GM12864 (cell line): ENCODE measurements at places on chromosomes 5 and 9.

GRCh38 chr5:168879331-168879730, 300.2 kb upstream of the PANK3 start:
- DNase-seq = no peak

GRCh38 chr9:136119061-136119882, 597 bp upstream of the TMEM250 start:
- DNase-seq = no peak

DNA sequence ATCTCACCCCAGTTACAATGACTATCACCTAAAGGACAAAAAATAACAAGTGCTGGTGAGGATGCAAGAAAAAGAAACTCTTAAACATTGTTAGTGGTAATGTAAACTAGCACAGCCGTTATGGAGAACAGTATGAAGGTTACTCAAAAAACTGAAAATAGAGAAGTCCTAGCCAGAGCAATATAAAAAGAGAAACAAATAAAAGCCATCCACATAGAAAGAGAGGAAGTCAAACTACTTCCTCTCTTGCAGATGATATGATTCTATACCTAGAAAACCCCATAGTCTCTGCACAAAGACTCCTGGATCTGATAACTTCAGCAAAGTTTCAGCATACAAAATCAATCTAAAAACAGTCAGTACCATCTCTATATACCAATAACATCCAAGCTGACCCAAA, 221.5 kb upstream of the FAM174A start:
- no peak for DNase-seq

GRCh38 chr9:3969590-3970260, 330.1 kb downstream of the GLIS3 start:
- no peak for DNase-seq

GRCh38 chr5:32059761-32060530, 114.2 kb downstream of the GOLPH3 start:
- DNase-seq = no peak

DNA sequence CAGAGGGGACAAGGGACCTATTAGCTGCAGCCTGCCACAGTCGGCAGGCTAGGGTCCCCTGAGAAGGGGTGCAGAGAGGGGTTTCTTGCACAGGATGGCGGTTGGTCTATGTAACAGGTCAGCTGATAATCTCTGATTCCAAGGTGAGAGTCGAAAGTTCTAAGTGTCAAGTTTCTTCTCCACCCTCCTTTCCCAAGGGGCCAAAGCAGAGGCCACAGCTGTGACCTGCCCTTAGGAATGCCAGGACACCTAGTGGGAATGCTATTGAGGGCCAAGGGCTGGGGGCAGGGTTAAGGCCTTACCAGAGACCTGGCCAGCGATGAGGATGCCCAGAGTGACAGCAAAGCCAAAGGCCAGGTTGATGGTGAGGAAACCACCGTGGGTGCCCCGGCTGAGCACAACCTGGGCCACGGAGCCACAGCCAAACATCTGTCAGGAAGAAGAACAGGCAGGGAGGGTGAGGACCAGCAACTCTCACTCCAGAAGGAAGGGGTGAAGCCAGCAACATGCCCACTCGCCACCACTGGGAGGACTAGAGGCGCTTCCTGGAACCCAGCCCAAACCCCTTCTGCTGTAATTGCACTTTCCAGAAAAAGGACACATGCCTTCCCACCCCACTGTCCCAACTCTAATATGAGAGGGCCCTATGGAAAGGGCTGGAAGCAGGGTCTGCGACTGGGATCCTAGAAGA, 3.8 kb downstream of the AQP3 start:
- DNase-seq = no peak

DNA sequence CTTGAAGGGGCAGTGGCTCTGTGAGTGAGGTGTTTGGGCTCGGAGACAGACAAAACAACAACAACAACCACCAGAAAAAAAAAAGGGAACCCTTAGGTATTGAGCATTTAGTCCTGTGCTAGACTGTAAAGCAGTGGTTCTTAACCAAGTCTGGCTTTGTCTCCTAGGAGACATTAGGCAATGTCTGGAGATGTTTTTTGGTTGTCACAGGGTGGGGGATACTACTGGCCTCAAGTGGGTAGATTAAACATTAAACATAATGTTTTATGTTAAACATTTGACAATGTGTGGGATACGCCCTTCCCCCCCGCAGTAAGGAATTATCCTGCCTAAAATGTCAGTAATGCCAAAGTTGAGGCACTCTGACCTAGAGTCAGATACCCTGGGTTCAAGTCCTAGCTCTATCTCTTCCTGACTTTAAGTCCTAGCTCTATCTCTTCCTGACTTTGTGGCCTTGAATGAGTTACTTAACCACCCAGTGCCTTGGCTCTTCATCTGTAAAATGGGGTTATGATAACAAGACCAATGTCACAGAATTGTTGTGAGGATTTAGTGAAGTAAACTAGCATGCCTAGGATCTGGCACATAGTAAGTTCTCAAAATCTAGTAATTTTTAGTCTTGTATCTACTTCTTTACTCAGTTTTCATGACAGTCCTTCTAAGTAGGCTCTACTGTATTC, 1.8 kb downstream of the TRIM32 start:
- DNase-seq = no peak

DNA sequence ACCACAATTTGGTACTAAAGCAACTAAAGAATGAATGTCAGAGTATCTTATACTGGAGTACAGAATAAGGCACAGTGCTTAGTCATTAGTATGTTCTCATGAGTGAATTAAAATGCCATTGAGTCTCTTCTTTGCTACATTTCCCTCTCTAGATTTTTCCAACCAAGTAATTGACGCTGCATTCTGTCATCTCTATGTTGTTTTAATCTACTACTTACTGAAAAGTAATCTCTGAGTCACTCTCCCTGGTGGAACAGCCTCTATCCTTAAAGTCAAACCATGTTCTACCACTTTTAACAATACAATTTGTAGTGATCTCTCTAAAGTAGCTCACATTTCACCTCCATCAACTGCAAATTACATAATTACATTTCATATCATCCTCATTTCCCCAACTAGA, 495.1 kb downstream of the CDH18 start:
- DNase-seq = no peak
